ENCODE measurements at places on chromosomes 1 and 21.

- DNase-seq = no peak
Measured at GRCh38 chr1:100629391-100629790, 90.2 kb upstream of the VCAM1 start.

DNA sequence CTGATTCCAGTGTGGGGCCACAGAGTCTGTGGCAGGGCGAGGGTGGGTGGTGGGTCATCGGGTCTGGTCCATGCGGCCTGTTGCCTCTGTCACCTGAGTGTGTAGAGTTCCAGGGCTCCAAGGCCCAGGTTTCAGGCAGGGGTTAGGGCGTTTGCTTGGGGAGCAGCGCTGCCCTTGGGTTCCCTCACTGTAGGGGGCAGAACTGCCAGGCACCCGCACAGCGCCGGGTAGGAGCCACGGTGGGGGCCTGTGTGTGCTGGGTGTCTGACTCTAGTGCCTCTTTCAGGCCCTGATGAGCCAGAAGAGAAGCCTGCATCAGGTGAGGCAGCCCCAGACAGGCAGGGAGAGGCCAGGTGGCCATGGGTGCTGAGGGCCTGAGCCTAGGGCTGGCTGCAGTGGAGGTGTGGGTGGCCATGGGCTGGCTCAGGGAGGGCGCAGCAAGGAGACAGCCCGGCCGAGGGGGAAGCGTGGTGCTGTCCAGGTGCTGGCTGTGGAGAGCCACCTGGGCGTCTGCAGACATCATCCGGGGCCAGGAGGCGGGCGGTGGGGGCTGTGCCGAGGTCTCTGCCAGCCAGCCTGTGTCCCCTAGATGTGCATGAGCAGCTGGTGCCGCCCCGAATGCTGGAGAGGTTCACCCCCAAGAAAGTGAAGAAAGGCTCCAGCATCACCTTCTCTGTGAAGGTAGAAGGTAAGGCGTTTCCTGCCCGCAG is 72.3 kb downstream of the TRIM11 start:
- DNase-seq = no peak

- no peak for DNase-seq
Measured at GRCh38 chr1:82978461-82979324, 1020.2 kb downstream of the TTLL7 start.

- no peak for DNase-seq
Measured at GRCh38 chr1:3033040-3033789, 11.9 kb downstream of the ACTRT2 start.

DNA sequence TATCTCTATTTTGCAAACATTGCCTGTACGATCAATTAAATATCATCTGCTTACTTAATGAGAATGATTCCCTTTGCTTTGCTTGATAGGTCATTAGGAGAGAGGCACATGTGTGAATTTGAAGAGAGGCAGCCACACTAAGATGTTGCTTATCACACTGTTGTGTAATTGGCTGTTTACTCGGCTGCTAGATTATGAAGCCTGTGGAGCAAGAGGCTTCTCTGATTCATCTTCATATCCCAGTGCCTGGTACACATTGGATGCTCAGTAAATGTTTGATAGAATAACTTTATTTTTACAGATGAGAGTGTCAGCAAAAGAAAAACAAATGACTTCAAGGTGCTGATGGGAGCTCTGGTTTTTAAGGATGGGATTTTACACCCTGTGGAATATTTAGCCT is 156.2 kb upstream of the C8B start:
- no peak for DNase-seq

- DNase-seq = no peak
Measured at GRCh38 chr1:226481133-226481532, 67.4 kb upstream of the STUM start.

GRCh38 chr1:109404838-109405237 is 7.1 kb upstream of the SORT1 start:
- no peak for DNase-seq

- DNase-seq = peak; percentile 86
Measured at GRCh38 chr1:205631010-205631767, 622 bp downstream of the ELK4 start.

- no peak for DNase-seq
Measured at GRCh38 chr1:185824106-185824505, 89.9 kb downstream of the HMCN1 start.

DNA sequence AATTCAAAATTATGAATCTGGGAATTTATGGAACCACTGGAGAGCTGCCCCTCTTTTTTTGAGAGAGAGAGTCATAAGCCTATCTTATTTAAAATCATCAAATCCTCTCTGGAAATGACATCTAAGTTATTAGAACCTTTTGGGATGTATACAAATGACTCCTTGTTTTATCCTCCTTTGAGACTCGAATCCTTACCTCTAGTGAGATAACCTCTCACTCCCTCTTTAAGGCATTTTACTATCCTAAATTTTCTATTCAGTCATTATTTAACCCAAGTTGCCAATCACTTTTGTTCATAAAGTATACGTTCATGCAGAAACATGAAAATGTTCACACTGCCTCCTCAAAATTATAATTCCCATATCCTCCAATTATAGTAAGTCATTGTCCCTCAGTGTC is 313.6 kb upstream of the C1orf87 start:
- DNase-seq = no peak

DNA sequence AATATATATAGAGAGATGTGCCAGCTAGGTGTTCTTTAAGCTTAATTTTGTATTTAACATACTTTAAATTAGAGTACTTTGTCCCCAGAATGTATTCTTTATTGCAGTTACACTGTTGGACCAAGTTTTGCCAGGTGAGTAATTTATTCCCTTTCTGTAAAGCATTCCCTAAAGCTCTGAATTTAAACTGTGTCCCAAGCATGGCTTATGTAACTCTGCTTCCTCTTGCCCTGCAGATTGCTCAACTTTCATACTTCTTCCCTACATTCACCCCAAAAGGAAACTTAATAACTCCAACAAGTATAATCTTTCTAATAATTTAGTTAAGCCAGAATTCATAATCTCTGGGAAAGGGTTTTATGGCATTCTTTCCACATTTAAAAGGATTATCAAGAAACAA is 5.6 kb downstream of the LYPLAL1 start:
- no peak for DNase-seq

GRCh38 chr1:1421147-1421906 is at the start of gene ANKRD65:
ANKRD65 (minus strand) TSS chr1:1421276; CDS start chr1:1421005, 271 bp downstream.
- DNase-seq = no peak

GRCh38 chr1:178031856-178032320 is 62.0 kb upstream of the RASAL2 start:
- DNase-seq = peak; percentile 88

DNA sequence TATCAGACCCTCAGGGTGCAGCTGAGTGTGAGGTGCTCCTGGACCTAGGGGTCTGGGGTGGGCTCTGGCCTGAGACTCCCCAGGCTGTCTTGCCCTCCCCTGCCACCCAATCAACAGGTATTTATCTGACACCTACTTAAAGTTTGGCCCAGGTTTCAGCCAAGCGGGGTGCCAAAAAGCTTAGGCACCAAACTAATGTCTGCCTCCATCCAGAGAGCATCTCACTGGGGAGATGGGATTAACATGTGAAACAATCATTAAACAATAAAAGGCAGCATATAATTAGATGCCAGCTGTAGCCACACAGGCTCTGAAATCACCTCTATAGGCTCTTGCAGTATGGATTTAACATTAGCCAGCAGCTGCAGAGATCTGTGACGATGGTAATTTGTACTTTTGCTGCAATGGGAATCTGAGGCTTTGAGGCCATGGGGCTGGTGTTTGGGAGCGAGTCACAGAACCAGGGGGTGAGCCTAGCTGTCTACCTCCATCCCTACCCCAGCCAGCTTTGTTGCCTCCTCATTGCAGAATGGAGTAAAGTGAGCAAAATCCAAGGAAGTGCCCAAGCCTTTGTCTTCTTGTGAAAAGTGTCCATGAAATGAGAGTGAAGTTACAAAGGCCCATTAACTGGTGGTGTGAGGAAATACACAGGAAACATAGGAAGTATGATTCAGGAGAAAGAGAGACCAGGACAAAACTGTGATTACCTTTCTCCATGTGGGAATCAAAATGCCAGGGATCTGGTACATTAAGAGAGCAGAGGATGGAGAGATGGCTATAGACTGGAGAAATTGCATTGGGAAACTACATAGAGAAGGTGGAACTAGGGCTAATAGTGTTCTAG is 36.1 kb downstream of the EIF2D start:
- no peak for DNase-seq

DNA sequence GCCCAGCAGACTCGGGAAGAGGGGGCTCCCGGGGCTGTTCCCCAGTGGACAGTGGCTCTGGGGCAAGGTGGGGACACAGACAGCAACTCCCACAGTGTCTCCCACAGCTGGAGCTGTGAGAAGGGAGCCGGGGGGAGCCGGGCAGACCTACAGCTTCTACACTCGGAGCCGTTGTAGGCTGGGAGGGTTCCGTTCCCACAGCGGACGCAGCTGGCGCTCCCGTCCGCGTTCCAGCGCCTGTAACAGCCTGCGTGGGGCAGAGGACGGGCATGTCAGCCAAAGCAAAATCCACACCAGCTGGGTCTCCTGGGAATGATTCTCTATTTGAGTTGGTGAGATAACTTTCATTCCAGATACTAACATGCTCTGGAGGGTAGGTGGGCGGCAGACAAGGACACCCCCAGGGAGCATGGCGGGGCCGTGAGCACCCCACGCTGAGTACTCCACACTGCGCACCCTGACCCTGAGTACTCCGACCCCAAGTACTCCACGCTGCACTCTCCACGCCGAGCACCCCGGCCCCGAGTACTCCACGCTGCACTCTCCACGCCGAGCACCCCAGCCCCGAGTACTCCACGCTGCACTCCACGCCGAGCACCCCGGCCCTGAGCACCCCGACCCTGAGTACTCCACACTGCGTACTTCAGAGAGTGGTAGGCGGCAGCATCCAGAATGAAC is 13.4 kb upstream of the RNF223 start:
- DNase-seq = no peak

DNA sequence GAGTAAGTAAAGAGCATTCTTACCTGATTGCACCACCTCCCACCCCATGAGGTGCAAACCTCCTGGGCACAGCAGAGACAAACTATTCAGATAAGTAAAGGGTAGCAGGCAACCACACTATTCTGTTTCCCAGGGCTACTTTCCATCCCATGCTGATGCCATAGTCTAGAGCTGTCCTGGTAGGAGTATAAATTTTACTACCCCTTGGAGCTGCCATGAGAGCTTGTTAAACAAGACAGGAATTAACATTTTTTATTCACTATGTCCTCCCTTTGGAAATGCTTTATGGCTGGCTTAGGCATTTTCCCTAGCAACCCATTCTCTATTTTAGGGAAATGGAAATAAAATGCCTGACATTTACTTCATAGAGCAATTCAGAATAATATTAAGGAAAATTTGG is 324.6 kb upstream of the USP25 start:
- no peak for DNase-seq

DNA sequence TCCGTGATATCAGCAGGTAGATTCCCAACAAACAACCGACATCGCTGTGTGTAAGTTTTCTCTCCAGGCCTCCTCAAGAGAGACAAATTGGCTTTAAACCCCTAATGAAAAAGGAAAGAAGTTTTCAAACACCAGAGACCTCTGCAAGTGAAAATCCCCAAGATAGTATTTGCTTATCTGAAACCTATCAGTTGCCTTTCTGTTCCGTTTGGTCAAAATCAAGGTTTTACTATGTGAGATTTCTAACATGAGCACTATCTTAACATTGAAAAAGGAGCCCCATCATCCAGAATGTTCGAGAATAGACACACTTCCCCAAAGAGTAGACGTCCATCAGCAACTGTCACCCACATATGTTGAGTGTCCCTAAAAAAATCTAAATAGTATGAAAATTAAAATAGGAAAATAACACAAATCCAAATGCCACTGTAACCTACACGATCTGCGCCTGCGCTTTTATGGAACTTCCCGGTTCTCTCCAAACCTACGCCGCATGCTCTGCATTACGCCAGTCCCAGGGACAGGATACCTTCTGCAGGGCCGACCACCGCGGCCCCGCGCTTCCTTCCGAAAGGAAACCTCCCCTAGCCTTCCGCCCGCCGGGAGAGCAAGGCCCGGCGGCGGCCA is 1.4 kb downstream of the SFPQ start:
- no peak for DNase-seq

DNA sequence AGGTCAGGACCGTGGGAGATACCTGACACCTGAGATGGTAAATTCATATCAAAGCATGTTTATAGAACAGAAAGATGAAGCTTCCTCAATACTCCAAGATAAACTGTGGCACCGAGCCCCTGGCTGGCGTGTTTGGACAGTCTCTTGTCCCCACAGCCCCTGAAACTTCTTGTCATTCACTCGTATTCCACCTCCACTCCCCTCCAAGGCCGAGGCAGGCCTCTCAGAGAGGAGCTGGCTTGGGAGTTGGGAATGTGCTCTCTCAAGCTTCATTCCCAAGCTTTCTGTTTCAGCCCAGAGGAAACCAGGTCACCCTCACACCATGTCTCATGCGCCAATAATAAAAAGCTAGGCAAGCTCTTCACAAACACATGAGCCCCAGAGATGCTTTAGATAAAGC is 86.1 kb downstream of the NPHP4 start:
- no peak for DNase-seq

DNA sequence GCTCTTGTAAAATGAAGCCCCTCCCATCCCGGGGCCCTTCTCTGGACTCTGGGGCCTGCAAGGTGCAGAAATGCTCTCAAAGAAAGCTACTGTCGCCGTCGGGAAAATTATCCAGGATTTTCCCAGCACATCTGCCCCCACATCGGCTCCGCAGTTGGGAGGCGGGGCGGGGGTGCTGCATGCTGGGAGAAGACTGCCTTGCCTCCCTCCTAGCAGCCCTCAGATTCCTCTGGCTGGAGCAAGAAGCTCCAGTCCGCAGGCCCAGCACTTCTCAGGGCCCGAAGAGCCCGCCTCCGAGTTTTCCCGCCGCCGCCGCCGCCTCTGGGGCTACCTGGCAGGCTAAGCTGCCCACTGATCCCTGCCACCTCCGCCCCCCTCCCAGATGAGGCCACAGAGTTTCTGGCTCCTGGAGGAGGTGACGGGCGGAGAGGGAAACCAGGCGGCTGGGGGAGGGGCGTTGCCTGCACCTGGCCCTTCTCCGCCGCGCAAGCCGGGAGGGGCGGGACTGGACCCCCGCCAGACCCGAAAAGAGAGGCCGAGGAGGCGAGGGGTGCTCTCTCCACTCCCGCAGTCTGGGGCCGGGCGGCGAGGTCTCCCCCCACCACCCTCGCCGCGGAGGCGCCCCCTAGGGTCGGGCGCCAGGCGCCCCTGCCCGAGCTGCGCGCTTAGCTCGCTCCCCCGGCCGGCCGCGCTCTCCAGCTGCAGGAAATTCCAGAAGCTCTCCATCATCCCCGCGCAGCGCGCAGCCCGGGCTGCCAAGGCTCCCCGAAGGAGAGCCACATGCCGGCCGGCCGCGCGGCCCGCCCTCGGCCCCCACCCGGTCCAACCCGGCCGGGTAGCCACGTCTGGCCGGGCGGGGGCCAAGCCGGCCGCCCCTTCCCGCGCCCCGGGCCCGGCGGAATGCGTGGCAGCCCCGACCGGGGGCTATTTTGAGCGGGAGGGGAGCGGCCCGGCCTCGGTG is 28.8 kb downstream of the AHDC1 start:
- peak; percentile 79 for DNase-seq

- no peak for DNase-seq
Measured at GRCh38 chr1:88145752-88146151, 538.3 kb upstream of the PKN2 start.

Measured in ACHN (cell line).